ENCODE measurements at places on chromosomes 11 and 22. TPM values are rescaled to one million over a fixed set of nuclear protein-coding genes. Genes with fewer than 3 reads are reported as not detected.

Gene UNC93B1
- 71.2 TPM for total RNA-seq

Gene SLC7A4
- total RNA-seq, result 0.14 TPM

Gene UBASH3B
- 46.0 TPM for total RNA-seq

Gene SMIM35
- total RNA-seq, result not detected

DNA sequence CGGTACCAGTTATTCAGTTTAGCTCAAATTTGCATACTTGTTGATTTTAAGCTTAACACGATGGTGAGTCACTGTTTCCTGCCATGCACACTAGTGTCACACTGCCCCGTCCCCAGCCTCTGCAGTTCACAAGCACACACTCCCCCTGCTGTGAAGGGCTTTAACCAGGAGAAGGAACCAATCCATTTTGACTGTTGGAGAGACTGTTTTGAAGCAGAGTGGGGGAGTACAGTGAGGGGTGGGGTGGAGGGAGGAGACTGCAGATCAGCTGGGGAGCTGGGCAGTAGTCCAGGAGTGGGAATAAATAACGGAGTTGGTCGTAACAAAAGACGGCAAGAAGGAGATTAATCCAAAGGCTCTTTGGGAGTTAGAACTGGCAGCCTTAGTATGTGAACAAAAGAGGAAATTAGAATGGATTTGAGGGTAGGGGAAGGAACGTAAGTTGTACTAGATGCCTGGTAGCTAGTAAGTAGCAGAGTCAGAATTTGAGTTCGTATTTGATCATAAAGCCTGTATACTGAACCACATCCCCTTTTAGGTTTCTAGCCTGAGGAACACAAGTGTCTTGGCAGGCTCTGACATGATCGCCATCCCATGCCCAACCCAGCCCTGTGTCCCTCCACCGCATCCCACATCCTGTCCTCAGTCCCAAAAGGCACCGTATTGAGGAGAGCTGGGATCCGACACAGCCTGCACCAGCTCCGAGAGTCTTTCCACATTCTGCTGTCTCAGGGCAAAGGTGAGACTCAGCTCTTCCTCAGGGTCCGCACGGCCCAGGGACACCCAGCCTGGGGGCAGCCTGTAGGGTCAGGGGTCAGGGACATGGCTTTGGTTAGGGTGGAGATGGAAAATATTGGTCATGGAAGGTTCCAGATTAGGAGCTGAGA, 862 bp downstream of the TPP1 start:
- H3K4me3 ChIP-seq, result no peak overlapping the region
- no peaks in the 10 kb centered on the region for H3K27me3 ChIP-seq
- no peak overlapping the region for H3K27ac ChIP-seq
- H3K4me1 ChIP-seq, result no peaks in the 10 kb centered on the region

DNA sequence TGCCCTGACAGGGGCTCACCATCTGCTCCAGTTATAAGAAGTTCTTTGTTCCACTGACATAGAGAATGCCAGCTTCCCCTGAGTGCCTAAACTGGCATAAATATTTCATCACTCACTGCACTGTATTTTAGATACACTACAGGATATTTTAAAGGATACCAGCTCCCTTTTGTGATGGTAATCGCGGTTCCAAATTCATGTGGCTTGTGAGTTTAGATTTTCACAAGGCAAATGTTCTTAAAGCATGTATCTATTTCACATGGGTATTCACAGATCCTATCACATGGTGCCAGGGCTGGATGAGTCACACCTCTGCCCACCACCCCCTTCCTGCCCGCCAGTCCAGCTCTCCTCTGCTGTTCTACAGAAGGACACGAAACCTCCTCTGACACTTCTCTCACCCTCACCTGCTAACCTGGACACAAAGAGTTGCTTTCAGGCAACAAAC, 105.5 kb downstream of the KCNC1 start:
- no peaks in the 10 kb centered on the region for H3K27me3 ChIP-seq
- H3K36me3 ChIP-seq, result peaks cover 5% of the 10 kb centered on the region

- H3K27me3 ChIP-seq, result no peaks in the 10 kb centered on the region
- no peak overlapping the region for H3K27ac ChIP-seq
- no peak for DNase-seq
- H3K4me3 ChIP-seq, result no peak overlapping the region
- no peaks in the 10 kb centered on the region for H3K36me3 ChIP-seq
Measured at GRCh38 chr22:48870436-48870835, 957.2 kb downstream of the BRD1 start.

DNA sequence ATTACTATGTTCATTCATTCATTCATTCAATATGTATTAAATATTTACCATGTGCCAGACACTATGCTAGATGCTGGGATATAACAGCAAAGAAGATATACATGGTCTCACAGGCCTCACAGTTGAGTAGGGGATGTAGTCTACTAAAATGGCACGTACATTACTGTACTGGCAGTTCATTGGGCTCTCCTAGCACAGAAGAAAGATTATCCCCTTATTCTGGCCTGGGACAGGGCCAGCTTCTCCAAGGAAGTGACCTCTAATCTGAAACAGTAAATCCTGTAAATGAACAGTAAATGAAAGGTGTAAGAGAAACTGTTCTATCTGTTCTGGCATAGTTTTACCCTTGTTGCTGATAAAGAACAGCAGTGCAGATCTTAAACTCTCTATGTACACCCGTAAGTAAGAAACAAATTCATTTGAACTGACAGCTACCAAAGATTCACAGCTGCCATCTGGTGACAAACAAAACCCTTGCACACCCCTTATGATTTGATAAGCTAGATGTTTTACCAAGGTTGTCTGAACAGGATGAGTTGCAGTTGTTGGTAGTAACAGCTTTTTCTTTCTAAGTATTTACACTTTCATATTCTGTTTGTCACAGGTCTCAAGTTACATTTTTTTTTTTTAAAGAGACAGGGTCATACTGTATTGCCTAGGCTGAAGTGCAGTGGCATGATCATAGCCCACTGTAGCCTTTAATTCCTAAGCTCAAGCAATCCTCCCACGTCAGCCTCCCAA, 263.1 kb downstream of the TMEM135 start:
- H3K27me3 ChIP-seq, result no peaks in the 10 kb centered on the region
- no peak overlapping the region for H3K27ac ChIP-seq

- H3K4me1 ChIP-seq, result no peaks in the 10 kb centered on the region
- DNase-seq, result no peak
- no peaks in the 10 kb centered on the region for H3K27me3 ChIP-seq
- H3K36me3 ChIP-seq, result no peaks in the 10 kb centered on the region
Measured at GRCh38 chr11:30404136-30404535, 81.2 kb downstream of the ARL14EP start.

DNA sequence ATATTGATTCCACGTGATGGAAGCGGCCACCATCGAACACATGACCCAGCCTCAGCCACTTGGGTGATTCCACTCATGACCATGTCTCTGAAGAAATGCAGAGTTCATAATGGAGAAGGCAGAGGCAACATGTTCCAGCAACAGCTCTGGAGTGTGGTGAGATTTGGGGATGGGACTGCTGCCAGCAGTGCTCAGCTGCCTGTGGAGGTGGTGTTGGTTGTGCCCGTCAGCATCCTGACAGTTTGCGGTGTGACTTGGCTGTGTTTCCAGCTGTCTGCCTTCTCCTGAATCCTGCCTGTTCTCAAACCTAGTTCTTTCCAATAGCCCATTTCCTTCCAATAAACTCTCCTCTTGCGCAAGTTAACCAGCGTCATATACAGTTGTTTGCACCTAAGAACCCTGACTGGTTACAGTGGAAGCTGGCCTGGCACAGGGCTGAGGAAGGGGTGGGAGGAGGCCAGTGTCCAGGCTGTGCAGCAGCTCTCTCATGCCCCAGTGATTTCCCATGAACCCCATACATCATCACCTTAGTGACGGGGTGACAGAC, 22.0 kb upstream of the OR8B8 start:
- no peaks in the 10 kb centered on the region for H3K4me1 ChIP-seq
- H3K36me3 ChIP-seq, result no peaks in the 10 kb centered on the region
- no peak for DNase-seq
- no peak overlapping the region for H3K4me3 ChIP-seq

GRCh38 chr11:12288212-12288930, 89.0 kb upstream of the PARVA start:
- H3K36me3 ChIP-seq, result peaks cover 7% of the 10 kb centered on the region
- H3K4me3 ChIP-seq, result peak overlapping the region; percentile 29
- DNase-seq, result peak; percentile 88

DNA sequence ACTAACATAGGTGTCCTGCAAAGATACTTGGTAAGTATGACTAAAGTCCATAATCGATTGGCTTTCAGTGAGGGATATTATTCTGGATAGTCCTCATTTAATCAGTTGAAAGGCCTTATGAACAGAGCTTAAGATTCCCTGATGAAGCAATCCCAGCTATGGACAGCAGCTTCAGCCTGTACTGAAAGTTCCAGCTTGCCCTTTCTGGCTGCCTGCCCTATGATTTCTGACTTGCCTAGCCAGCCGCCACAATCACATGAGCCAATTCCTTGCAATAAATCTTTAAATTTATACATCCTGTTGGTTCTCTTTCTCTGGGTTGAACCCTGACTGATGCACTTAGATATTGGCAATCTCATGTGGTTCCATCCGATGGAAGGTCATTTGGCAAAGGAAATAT, 759.0 kb upstream of the API5 start:
- DNase-seq, result no peak
- H3K4me3 ChIP-seq, result no peak overlapping the region
- no peaks in the 10 kb centered on the region for H3K36me3 ChIP-seq
- no peak overlapping the region for H3K27ac ChIP-seq
- H3K27me3 ChIP-seq, result no peaks in the 10 kb centered on the region

DNA sequence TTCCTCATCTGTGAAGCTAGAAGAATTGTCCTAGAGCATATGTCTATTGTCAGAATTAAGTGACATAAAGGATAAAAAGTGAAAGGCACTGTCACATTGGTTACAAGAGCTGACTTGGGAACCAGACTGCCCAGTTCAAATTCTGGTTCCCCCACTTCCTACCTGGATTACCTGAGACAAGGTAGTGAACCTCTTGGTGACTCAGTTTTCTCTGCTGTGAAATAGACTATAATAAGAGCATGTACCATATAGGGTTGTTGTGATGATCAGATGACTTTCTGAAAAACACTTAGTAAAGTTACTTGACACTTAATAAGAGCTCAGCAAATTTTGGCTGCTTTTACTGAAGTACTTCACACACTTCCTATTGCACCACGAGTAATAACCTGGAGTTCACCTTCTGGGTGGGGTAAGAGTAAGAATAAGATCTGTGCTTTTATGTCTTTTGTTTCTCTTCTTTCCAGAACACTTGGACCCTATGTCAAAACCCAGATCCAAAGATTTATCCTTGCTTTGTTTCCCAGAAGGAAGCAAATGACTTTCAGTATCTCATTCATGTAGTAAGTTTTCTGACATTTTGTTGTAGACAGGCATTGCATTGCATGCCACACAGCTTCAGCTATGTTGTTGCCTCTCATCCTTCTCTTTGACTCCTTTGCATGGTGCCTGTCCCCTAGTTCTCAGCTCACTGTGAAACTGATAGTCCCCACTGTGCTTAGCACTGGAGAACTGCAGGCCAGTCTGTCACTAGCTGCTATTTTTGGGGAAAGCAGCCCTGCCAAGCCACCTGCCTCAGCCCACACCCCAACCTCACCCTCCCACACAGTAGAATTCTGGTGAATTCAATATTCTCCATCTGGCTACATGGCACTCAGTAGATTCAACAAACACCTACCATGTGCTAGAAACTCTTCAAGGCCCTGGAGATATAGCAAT, 121.8 kb upstream of the POU2AF2 start:
- peaks cover 15% of the 10 kb centered on the region for H3K27me3 ChIP-seq
- DNase-seq, result no peak
- no peaks in the 10 kb centered on the region for H3K36me3 ChIP-seq
- H3K27ac ChIP-seq, result no peak overlapping the region

DNA sequence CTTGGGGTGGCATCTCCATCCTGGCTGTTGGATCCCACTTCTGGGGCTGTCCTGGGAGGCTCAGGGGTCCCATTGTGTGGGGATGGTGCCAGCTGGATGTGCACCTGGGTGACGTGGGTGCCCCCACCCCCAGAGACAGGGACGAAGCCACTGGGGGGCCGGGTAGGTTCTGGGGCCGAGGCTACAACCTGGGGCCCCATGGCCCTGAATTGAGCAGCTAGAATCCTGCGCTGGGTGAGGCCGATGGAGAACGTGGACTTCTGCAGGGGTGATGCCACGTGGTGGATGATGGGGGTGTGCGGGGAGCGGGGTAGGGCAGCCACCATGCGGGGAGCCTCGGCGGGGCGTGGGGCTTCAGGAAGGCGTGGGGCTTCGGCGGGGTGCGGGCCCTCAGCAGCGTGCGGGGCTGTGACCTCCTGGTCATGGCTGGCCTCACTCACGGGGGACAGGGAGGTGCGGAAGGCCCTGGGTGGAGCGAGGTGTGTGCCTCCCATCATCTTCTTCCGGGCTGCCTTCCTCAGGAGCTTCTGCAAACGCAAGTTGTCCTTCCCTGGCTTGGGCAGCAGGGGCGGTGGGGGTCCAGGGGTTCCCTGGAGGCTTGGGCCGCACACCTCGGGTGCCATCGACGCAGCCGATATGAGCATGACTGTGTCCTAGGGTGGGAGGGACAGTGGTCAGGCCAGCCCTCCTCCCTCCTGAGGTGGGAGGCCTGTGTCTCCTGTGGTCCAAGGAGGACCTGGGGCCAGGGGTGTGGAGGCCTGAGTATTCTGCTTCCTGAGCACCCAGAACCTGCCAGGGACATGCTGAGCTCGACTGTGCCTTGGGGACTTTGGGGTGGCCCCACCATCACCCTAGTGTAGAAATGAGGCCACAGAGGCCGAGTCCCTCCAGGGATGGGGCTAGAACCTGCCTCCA, 1.5 kb downstream of the PRR33 start:
- no peak for DNase-seq
- no peak overlapping the region for H3K4me3 ChIP-seq
- no peak overlapping the region for H3K27ac ChIP-seq
- no peaks in the 10 kb centered on the region for H3K36me3 ChIP-seq

DNA sequence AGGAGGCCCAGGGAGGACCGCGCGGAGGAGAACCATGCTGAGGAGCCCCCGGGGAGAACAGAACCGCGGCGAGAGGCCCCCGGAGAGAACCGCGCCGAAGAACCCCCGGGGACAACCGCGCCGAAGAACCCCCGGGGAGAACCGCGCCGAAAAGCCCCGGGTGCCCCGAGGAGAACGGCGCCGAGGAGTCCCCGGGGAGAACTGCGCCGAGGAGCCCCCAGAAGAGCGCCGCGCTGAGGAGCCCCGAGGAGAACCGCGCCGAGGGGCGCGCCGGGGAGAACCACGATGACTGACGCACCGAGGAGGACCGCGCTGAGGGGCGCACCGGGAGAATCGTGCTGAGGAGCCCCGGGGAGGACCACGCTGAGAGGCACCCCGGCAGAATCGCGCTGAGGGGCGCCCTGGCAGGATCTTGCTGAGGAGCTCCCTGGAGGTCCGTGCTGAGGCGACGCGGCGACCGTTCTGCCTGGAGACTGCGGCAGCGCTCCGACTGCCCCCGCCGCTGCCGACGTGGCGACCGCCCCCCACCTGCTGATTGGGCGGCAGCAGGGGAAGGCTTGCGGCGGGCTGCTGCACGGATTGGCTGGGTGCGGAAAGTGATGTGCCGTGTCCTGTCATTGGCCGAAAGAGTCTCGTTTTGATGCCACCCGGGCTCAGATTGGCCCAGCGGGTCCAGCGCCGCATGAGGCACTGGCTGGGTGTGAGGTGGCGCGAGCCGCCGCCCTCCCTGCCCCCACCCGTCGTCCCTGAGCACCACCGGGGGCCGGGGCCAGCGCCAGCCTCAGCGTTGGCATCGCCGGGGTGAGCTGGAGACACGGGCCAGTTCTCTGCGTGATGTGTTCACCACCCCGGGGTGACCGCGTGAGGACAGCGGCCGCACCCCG, at the start of gene KCNQ1OT1:
Gene KCNQ1OT1, minus strand, starts transcription at position 464 of the 884 bp plus-strand sequence.
- H3K27ac ChIP-seq, result peak within 1 kb of the TSS; percentile 30
- H3K36me3 ChIP-seq, result peaks cover 19% of the 10 kb centered on the region
- H3K4me1 ChIP-seq, result no peaks in the 10 kb centered on the region
- peak within 1 kb of the TSS; percentile 62 for H3K4me3 ChIP-seq
- DNase-seq, result peak; percentile 78

Measured in Calu3 (cell line).